ENCODE measurements at places on chromosomes 2 and 18.

DNA sequence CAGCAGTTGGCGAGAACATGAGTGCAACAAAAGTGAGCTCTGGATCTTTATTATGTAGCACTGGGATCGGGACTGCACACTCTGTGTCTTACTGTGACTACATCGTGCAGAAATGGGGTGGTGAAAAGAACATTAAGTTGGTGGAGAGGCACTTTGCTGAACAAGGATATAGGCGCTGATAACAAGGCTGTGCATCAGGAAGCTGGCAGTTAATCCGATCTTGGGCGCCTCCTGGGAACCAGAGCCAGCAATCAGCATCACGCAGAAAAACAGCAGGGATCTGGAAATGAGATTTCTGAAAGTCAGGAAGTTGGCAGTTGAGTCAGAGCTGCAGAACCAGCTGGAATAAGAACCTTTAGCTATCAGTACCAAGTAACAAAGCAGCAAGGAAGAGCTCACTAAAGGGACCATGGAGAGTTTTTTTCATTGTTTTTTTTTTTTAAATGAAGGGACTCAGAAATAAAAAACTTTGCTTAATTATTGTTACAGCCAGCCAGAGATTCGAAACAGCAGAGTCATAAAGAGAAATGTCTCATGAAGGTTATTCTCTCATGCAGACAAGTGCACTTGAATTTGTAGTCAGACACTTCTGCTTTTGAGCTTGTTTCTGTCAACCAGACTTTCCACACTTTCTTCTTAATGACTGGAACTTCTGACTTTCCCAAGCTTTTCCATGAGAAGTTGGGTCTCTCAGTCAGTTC is 22.8 kb upstream of the MYO3B start:
- no peak for DNase-seq

DNA sequence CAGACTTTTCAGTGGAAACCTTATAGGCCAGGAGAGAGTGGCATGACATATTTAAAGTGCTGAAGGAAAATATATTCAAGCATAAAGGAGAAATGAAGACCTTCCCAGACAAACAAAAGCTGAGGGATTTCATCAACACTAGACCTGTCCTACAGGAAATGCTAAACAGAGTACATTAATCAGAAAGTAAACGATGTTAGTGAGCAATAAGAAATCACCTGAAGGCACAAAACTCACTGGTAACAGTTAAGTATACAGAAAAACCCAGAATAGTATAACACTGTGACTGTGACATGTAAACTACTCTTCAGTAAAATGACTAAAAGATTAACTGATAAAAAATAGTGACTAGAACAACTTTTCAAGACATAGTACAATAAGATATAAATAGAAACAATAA is 87.4 kb downstream of the ATP8B1 start:
- DNase-seq: no peak

GRCh38 chr2:224569654-224570053 is 15.5 kb downstream of the CUL3 start:
- no peak for DNase-seq

DNA sequence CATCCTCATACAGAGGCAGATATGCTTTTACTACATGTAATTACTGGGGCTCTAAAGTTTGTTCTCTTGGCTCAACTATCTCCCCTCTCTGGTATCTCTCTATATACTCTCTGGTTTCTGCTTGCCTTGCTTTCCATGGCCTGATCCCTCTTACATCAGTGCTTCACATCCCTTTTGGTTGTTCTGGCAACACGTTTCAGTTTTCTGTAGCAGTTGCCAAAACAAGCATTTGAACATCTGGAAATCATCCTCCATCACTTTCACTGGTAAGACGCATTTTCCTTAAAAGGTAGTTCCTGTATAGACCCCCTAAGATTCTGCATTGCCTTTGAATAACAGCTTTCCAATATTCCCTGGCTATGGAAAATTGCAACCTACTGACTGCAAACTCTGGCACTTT is 25.9 kb downstream of the COL5A2 start:
- no peak for DNase-seq

GRCh38 chr2:69203166-69203985 is 183.7 kb downstream of the GFPT1 start:
- DNase-seq: no peak

- peak; percentile 42 for DNase-seq
Observed at GRCh38 chr18:58863539-58864145, 1.0 kb upstream of the ZNF532 start.

DNA sequence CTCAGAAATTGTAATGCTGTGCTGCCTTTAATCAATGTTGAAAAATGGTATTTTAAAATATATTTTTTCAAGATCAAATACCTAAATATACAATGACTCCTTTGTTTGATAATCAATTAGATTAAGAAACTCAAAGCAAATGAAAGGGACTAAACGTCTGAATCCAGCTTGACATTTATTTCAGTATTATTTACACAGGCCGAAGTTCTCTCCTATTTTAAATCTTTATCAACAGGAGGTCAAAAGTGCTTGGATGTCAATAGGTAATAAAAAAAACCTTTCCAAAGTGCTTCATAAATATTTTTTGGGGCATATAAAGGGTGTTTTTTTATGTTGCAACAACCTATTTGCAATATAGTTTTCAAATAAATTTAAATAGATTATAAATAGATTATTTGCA is 1201.7 kb upstream of the SLC39A10 start:
- no peak for DNase-seq

GRCh38 chr2:27728081-27728858 is 43.2 kb upstream of the MRPL33 start:
- no peak for DNase-seq

- no peak for DNase-seq
Observed at GRCh38 chr2:173664513-173664910, 300.7 kb downstream of the SP3 start.

DNA sequence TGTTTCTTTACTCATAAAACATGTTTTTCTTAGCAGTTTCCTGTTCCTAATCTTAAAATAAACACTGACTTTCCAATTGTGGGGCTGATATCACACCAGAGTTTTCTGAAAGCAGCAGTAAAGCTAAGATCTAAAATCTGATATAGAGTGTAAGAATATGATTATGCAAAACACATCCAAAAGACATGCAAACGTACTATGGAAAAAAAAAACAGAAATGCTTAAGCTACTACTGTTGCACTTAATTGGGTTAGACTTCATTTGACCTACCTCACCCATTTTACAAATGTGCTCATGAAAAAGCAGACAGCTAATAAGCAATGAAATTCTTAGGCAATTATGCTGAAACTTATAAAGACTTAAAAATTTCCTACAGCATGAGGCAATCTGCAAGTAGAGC is 10.5 kb downstream of the CYTIP start:
- no peak for DNase-seq
